ENCODE measurements at places on chromosomes 3 and 15.
A peak's percentile ranks its signal among the peaks of the same experiment; 100 is the strongest.

GRCh38 chr3:183478501-183478900, 50.1 kb upstream of the MCF2L2 start:
- no peak for DNase-seq

- DNase-seq: no peak
Observed at GRCh38 chr3:122456074-122456473, 40.2 kb upstream of the WDR5B start.

DNA sequence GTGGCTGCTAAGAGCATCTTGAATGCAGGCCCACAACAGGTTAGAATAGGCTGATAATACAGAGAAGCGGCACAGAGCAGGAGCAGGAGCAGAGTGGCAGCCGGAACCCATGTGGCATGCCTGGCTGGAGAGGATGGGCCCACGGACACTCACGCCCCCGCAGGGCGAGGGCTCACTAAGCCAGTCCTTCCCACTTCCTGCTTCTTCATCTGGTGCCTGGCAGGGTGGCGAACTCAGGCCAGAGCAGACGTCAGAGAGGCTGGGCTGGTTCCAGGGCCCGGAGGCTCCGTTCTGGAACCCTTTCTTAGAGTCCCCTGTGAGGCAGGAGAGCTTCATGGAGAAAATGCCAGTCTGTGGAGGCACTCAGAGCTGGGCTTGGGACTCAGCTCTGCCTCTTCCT, 195.1 kb downstream of the NTRK3 start:
- DNase-seq: no peak

DNA sequence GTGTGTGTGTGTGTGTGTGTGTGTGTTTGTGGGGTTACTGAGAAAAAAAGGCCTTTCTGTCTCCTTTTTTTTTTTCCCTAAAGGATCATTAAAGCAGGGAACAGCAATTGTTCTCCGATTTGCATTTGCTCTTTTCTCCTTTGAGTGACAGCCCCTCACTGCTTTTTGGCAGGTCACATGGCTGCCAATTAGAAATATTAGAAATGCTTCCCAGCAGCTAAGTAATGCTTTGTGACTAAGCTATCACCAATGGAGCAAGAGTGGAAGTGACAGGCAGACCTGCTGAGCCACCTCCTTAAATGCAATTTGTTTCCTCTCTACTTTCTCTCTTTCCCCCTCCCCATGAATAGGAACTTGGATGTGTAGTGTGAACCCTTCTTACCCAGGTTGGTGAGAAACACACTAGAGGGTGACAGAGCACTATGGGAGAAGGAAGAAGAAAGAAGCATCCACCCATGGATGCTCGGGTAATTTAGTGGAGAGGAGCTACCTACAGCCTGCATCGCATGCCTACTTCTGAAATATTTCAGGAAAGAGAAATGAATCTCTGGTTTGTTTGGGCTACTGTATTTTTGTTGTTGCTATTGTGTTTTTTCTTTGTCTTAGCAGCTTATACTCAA, 165.2 kb upstream of the PDZRN3 start:
- DNase-seq: no peak

DNA sequence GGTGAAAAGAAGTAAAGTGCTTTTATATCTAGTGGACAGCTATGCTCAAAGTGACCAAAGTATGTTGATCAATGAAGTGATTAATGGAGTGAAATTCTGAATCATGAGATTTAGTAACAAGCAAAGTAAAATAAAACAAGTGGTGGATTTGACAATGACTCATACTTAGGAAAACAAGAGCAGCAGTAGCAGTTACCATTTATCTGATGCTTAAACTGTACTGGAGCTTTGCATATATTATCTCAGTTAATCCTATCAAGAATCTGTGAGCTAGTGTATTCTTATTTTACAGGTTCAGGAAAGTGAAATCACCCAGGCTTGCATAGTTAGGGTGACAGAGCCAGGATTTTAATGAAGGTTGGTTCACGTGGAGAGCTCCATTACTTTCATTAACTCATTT, 50.6 kb upstream of the SPATA16 start:
- no peak for DNase-seq

DNA sequence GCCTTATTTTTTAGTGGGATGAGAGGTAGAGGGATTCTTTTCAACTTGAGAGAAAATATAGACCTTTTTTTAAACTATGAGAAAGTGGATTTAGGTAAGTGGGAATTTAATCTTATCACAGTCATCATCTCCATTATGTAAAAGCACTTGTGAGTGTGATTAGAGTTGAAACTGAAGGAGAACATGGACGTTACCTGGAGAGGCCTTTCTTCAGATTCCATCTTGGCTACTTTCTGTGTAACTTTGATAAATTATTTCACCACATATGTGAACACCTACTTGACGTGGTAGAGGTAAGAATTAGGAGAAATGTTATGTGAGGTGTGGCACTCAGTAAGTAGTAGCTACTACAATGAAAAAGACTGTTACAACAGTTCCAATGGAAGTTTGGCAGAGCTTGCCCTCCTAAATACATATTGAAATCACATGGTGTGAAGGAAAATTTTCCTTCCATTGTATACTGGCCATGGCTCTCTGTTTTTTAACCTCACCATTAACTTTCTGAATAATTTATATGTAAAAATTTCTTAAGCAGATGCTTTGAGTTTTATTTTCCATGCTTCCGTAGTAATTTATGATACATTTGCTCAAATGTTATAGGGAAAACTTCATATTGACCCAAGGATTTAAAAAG, 193.3 kb downstream of the FNDC3B start:
- DNase-seq: no peak

- DNase-seq: no peak
Observed at GRCh38 chr3:70250492-70250891, 61.9 kb downstream of the MDFIC2 start.

DNA sequence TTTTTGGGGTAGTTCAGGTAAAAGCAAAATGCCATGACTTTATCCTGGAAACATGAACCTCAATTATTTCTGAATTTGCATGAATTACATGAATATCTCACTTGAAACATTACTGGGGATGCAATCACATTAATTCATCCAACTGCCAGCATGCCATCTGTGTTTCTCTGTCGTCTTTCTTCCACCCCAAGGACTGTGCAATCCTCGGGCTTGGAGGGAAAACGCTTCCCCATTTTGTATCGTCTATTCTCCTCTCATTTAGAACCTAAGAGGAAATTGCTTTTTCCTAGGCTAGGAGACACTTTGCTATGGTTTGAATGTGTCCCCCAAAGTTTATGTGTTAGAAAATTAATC, 109.4 kb downstream of the SQOR start:
- no peak for DNase-seq

DNA sequence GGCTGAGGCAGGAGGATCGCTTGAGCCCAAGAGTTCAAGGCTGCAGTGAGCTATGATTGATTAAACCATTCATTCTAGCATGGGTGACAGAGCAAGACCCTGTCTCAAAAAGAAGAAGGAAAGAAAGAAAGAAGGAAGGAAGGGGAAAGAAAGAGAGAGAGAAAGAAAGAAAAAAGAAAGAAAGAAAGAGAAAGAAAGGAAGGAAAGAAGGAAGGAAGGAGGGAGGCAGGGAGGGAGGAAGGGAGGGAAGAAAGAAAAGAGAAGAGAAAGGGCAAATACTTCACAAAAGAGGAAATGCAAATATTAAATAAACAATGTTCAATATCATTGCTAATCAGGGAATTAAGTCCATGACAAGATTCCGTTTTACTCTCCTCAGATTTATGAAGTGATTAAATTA, 4.0 kb upstream of the KIF7 start:
- no peak for DNase-seq

- DNase-seq: no peak
Observed at GRCh38 chr15:46280762-46281542, 646.1 kb downstream of the SQOR start.

DNA sequence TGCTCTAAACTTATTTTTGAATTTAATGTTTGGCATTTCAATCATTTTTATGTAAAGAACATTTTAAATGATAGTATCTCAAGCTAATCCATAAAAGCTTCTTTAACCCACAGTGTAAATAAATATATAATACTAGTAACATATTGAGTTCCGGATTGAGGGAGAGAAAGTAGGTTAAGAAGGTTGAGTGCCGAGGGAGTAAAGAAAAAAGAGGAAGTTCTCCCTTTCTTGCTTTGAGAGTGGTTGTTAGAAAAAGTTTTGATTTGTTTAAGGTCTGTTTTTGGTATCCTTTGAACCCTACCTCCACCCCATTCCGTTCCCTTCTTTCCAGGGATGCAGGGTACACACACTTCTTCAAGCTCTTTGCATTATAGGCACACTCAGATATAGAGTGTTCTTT, 130.8 kb downstream of the VPS8 start:
- no peak for DNase-seq

DNA sequence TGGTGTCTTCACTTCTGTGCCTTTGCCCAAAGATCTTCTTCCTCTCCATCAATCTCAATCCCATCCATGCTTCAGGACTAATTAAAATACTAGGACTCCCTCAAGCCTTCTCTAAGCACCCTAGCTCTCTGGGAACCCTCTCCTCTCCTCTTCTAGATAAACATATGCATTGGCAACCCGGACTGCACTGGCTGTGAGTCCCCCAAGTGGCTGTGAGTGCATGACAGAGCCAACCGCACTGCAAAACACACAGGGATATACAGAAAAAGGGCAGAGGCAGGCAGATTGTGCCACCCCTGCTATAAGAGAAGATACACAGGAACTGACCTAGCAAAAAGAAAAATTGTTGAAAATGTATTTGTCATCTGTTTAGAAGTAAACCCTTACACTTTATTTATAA, 457.1 kb downstream of the MFSD1 start:
- no peak for DNase-seq

- DNase-seq: no peak
Observed at GRCh38 chr15:39618063-39618823, 37.4 kb downstream of the THBS1 start.

- DNase-seq: no peak
Observed at GRCh38 chr3:197167549-197167948, 130.9 kb downstream of the DLG1 start.

DNA sequence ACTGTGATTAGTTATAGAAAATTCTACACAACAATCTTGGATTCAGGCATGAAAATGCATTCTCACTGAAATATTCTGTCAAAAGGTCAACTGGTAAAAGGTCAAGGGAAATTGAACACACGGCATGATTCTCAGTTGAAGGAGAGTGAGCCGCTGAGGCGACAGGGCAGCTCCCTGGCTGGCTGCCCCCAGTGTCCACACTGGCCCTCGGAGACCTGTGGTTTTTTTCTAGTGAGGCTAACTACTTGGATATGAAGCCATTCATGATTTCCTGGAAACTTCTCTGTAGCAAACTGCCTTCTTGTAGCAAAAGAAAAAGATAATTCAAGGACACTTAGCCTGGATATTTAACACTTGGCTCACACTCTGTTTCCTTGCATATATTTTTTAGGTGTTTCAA, 37.2 kb downstream of the AADACL2 start:
- no peak for DNase-seq

- DNase-seq: no peak
Observed at GRCh38 chr3:15330031-15330596, 2.3 kb downstream of the SH3BP5 start.

- no peak for DNase-seq
Observed at GRCh38 chr15:67968966-67969365, 85.1 kb upstream of the PIAS1 start.

DNA sequence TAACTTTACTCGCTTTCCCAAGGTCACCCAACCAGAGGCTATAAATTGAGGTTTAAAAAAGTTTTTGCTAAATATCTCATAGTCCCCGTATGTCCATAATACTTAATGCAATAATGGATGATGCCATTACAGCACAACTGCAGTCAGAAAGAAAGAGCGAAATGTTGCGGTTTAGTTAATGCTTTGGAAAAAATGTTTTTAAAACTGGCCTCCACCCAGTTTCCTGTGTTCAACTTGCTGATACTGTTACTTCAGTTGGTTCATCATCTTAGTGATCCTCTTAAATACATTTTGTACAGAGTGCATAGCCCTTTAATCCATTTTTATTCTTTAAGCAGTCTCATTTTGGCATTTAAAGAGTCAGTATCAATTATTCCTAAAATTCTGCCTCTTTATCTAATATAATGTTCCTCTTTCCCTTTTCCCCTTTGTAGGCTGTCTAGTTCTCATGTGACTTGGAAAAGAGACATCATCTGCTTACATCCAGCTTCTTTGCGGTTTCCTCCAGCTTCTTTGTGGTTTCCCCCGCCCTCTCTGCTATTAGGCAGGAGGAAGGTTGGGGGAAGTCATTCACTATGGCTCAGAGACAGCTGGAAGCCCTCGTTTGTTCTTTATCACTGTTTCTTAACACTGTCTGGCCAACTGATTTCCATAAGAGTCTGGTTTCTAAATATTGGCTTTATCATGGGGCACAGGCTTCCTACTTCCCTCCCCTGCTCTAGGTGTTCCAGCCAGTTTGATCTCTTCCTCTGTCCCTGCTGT, 154.3 kb downstream of the GOLIM4 start:
- no peak for DNase-seq

DNA sequence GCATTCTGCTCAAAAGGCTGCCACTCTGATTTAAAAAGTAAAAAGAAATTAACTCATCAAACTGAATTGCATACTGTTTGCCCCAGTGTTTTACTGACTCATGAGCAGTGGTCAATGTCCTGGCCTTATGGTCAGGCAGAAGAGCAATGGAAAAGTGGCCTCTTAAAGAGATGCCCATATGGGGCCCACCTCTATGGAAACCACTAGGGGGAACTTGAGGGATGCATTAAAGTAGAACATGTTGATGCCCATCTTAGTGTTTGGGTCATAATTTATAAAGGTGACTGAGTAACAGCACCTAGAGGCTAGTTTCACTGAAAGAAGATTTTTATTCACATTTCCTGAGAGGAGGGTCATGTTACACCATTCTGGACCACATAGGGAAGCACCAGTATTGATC, 66.5 kb upstream of the RNU6-1 start:
- no peak for DNase-seq

DNA sequence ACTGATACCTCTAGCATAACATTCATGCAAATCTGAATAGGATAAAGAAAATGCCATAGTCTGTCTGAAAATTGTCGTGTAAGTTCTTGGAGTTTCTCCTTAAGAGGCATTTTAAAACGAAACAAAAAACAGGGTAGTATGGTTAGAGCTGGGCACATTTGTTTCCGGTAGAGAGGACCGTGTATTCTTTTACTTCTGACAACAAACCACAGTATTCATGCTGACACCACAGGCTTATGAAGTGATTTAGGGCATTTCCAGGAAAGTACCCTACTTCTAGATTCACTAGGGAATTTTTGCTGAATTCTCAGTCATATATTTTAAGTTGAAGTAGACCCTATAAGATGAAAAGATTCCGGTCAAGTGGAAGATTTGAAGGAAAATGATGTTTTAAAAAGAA, 541.3 kb downstream of the UNC13C start:
- DNase-seq: no peak

- DNase-seq: no peak
Observed at GRCh38 chr3:127925384-127925783, 10.4 kb downstream of the KBTBD12 start.

DNA sequence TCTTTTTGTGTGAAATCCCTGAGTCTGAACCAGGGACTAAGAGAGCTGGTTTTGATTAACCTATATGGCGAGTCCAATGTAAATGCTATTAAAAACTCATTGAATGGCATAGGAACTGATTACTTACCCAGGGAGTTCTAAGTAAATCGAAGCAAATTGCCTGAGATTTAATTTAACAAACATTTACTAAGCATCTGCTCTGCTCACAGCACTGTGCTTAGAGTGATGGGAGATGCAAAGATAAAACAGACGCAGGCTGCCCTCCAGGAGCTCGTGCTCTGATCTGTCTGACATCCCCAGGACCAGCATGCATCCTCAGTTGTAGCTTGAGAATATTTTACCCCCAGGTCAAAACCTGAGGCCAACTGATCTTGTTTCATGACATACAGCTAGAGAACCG, 247.9 kb downstream of the NR2F2 start:
- no peak for DNase-seq

GRCh38 chr3:69161587-69162307, 39.4 kb upstream of the LMOD3 start:
- DNase-seq: peak; percentile 6

- DNase-seq: no peak
Observed at GRCh38 chr15:40764629-40765103, 798 bp downstream of the GCHFR start.
